Cortex of kidney (tissue), 1 donor: ENCODE measurements at places on chromosomes 2 and 18.

- no peak for DNase-seq
These were observed 23.0 kb upstream of the MAL start for GRCh38 chr2:95002498-95002897.

- no peak for DNase-seq
These were observed 1.5 kb downstream of the RPRM start for GRCh38 chr2:153476816-153477635.

GRCh38 chr2:28588292-28588670 lies 92.4 kb downstream of the PLB1 start:
- no peak for DNase-seq

DNA sequence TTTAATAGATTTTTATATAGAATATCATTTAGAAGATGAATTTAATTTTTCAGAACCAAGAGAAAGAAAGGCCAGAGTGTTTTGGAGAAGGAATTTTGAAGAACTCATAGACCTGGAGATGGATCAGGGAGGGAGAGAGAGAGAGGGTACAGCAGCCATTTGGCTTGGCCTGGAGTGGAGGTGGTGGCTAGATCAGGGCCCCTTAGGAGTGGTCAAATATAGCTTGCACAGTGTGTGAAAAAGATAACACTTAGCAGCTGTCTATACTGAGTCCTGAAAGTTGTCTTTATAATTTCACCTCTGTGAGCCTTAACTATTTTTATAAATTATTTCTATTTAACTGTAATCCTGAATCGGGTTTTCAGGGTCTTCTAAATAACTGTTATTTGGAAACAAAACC lies 38.8 kb upstream of the ACYP2 start:
- DNase-seq: no peak

DNA sequence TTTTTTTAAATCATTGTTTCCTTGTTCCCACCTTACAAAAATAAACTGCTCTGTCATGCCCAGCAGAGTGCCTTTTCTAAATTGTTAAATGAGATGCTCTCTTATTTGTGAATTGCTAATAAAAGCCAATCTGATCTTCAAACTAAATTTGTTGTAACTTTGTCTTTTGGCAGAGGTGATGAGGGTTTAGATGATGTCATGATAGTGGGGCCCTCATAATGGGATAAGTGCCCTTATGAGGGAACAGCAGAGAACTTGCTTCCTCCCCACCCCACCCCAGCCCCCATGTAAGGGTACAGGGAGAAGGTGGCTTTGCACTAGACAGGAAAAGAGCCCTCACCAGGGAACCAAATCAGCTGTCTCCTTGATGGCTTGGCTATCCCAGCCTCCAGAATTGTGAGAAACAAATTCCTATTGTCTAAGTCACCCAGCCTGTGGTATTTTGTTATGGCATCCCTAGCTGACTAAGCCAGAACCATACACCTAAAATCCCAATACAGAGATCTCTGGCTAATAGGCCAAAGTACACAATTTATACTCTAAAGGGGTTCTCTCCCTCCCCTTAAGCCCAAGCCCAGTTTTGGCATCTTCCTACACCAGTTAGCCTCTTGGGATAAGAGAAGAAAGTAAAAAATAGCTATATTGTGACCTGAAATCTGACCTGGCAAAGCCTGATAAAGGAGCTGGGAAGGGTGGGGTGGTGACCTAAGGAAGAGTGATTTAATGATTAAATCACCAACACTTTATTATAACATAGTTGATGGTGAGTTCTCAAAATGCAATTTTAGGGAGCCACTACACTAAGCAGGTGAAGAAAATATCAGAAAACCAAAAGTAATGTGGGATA lies 40.3 kb upstream of the HNRNPA3 start:
- DNase-seq: no peak

DNA sequence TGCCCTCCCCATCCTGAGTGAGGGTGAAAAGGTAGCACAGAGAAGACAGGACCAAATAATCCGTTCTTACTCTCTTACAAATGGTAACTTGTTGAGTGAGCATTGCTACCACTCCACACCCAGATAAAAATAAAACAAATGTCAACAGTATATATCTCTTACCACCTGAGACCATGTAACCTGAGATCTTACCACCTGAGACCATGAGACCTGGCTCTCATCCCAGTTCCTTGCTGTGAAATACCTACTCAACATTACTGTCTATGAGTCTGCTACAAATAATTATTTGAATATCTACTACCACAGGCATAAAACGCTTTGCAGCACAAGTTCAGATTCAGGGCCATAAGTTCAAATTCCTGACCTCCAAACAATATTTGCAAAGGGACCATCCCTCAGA lies 234.7 kb downstream of the C1D start:
- DNase-seq: no peak

DNA sequence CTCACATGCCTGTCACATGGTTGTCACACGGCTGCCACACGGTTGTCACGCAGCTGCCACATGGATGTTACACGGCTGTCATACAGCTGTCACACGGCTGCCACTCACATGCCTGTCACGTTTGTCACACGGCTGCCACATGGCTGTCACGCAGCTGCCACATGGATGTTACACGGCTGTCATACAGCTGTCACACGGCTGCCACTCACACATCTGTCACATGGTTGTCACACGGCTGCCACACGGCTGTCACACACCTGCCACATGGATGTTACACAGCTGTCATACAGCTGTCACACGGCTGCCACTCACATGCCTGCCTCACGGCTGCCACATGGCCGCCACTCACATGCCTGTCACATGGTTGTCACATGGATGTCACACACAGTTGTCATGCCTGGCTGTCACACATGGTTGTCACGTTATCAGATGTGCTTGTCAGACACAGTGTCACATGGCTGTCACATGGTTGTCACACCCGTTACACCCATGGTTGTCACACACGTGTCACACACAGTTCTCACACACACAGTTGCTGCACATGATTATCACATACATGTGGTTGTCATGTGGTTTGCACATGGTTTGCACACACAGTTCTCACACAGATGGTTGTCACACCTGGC lies 19.4 kb downstream of the KCNG2 start:
- DNase-seq: no peak

- DNase-seq: no peak
These were observed 9.6 kb upstream of the NTSR2 start for GRCh38 chr2:11679486-11680181.

- DNase-seq: no peak
These were observed 6.8 kb downstream of the B4GALT6 start for GRCh38 chr18:31677592-31677991.

DNA sequence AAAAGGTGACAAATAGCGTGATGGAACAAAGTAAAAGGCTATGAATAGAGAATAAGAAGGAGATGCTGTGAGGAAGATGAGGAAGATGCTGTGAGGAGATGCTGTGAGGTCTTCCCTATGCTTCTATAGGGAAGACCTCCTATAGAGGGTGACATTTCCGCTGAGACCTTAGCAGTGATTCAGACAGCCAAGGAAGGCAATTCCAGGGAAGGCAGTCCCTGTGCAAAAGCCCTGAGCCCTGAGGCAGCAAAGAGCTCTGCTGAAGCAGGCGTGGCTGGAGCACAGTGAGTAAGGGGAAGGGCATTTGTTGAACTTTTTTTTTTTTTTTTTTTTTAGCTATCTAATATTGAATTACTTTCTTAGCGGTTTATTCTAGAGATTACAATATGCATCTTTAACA lies 142.7 kb upstream of the FOSL2 start:
- no peak for DNase-seq

GRCh38 chr2:190649798-190650390 lies 1.0 kb downstream of the NAB1 start:
- DNase-seq: no peak

- no peak for DNase-seq
These were observed 9.9 kb downstream of the PSD4 start for GRCh38 chr2:113183703-113184102.

DNA sequence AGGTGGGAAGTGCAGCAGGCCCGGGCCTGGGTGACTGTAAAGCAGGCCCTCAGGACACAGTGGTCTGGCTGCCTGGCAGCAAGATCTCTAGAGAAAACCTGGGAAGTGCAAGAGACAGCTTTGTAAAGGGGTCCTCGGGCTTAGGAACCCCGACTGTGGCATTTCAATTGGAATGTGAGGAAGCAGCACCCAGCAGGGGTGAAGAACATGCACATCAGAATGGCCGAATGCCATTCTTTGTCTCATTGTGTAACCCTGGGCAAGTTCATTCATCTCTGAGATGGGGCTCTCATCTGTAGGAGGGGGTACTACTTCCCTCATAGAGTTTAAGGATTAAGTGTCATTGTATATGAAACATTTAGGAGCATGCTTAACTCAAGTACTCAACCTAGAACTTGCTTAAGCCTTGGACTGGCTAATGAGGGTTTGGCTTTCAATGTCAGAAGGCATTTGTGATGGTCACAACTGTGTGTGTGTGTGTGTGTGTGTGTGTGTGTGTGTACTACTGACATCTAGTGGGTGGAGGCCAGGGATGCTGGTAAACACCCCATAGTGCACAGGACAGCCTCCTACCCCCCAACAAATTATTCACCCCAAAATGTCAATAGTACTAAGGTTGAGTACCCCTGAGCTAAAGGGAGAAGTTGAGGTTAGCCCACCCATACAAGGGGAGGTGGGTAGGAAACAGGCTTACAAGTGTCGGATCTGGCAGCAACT lies 29.3 kb downstream of the MEX3C start:
- no peak for DNase-seq

DNA sequence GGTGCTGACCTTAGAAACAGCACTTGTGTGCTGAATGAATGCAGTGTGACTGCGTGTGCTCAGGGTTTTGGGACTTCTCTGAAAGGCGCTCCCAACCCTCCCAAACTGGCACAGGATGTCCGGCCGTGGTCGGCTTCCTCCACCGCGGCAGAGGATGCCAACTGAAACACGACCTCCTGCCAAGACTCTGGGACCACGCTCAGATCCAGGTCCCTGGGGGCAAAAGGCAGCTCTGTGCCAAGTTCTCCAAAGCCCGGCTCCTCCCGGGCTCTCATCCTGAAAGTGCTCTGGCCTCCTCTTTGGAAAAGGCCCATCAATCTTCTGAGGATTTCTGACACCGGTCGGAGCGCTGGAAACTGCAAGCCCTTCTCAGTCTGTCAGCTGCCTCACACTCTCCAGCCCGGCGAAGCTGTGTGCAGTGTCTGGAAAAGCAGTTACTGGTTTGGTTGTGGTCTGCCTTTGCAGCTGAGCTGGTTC lies 32.3 kb upstream of the ZBTB7C start:
- DNase-seq: no peak

GRCh38 chr2:202479610-202480009 lies 103.5 kb downstream of the BMPR2 start:
- no peak for DNase-seq
